ENCODE measurements at places on chromosomes 5 and 9.

- DNase-seq: no peak
These were observed 45.3 kb upstream of the NSMF start for GRCh38 chr9:137504432-137504777.

DNA sequence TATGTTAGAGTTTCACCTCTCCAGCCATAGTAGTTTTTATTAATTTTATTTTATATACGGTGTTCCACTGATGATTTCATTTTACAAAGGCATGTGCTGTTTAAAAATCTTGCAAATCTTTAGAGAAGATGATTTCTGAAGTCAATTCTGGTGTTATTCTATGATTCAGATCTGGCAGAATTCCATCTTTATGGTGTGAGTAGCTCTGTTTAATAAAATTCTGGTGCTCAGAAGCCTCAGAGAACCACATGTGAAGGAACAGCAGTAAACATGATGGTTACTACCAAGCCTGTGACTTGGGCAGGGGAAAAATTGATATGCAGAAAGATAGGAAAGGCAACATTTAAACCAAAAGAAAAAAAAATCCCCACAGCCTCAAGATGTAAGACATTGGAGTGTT lies 299.7 kb downstream of the NPR3 start:
- no peak for DNase-seq

- DNase-seq: no peak
These were observed 42.2 kb downstream of the TUSC1 start for GRCh38 chr9:25636026-25636425.

DNA sequence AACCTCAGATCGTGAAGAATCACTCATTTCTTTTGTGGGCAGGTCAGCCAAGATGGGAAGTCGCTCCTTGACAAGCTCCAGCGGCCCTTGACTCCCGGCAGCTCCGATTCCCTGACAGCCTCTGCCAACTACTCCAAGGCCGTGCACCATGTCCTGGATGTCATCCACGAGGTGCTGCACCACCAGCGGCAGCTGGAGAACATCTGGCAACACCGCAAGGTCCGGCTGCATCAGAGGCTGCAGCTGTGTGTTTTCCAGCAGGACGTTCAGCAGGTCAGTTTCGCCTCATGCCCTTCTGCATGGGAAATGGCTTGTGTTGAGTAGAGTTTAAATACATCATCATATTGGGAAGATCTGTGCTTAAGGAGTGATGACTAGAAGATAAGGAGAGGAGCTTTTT lies 173.3 kb downstream of the TRIO start:
- no peak for DNase-seq

DNA sequence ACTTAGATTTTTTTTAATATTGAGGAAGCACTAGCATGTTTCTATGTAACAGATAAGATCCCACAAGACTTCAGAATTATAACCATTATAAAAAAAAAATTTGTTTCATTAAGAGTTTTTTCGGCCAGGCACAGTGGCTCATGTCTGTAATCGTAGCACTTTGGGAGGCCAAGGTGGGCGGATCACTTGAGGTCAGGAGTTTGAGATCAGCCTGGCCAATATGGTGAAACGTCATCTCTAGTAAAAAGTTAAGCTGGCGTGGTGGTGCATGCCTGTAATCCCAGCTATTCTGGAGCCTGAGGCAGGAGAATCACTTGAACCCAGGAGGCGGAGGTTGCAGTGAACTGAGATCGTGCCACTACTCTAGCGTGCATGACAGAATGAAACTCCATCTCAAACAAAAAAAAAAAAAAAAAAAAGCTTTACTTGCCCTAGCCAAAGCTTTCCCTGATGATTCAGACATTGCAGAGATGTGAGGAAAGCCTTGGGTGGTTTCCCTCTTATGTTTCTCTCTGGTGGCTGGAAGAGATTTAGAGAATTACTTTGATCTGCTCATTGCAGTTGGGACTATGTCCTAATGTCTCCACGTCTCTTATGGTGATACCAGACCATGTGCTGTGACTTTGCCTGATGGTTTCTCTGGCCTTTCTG lies 65.4 kb downstream of the EGFLAM start:
- no peak for DNase-seq

DNA sequence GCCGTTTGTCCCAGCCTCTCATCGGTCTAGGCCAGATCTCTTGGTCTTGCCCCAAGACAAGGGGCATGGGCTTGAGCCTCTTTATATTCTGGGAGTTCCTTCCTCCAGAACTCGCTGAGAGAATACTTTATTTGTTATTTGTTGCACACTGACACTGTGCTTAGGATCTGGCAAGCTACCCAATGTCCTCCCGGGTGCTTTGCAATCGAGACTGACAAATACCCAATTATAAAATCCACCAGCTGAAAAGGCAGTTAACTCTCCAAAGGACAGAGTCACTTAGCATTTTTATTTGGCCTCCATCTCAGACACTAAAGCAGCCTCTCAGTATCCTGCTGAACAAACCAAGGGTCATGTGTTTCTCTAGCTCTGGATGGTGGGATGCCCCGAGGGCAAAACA lies 500.2 kb upstream of the DAP start:
- no peak for DNase-seq

DNA sequence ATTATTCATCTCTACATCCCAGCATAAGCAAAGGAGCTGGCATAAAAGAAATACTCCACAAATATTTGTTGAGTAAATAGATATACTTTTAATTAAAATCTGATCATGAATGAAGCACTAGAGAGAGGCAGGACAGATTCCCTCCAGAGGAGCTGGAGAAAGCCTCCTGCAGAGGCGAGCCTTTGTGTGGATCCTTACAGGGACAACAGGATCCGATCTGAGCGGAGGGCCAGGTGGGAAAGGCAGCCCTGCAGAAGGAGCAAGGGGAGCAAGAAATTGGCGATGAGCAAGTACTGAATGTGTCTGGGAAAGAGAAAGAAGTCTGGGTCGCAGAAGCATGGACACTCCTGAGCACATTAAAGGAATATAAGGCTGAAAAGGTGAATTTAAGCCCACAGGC lies 69.4 kb downstream of the EBF1 start:
- DNase-seq: no peak

GRCh38 chr5:54743997-54744788 lies 226.6 kb downstream of the SNX18 start:
- no peak for DNase-seq

Measured in NCI-H146 (cell line).